ENCODE measurements at places on chromosomes 3 and 15.

GRCh38 chr15:48325400-48325799 is 5.8 kb upstream of the DUT start:
- DNase-seq: no peak

DNA sequence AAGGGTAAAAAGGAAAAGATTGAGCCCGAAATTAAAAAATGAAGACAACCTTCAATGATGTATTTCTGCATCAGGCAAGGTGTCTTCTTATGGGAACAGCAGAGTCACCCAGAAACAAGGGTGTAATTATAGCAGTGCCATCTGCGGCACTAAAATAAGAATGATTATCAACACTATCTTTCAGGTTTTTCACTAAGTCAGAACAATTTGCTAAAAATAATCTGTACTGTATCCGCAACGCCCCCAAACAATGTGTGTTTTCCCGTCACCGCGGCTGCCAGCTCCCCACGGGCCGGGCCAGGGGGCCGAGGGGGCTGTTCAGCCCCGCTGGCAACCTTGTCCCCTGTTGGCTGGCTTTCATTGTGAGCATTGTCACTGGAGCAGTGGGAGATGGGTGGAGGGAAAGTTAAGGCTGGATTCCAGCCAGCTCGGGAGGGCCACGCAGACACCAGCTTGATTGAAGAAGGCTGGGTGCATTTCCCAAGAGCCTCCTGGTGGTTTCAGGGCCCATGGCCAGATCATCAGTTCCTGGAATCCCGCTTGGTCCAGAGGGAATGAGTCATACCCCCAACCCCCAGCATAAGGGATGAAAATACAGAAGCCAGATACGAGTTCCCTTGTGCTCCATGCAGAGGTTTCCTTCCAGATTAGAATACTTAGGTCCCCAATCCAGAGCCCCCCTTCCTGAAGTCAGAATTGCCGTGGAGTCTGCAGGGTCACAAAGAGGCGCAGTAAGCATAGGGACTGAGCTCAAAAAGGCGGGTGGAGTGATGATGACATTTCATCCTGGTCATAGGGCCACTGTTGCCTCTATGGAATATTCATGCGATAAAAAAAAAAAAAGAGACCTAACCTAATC is 90.2 kb upstream of the KLF13 start:
- DNase-seq: peak; percentile 49

DNA sequence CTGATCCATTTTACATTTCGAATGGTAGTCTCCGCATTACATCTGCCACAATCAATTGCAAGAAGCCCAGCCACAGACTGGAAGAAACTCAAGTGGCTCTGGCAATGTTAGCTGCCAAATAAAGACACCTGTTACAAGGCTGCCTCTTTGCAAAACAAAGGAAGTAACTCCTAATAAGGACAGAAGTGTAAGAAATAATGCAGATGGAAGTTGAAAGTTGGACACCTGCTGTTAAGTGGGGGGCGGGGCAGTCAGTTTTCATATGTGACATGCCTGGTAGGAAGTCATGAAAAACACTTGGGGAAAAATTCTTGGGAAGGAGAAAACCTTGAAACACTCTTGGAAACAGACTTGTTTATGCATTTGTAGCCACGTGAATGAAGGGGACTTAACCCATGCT is 54.1 kb upstream of the ATP2C1 start:
- peak; percentile 67 for DNase-seq

DNA sequence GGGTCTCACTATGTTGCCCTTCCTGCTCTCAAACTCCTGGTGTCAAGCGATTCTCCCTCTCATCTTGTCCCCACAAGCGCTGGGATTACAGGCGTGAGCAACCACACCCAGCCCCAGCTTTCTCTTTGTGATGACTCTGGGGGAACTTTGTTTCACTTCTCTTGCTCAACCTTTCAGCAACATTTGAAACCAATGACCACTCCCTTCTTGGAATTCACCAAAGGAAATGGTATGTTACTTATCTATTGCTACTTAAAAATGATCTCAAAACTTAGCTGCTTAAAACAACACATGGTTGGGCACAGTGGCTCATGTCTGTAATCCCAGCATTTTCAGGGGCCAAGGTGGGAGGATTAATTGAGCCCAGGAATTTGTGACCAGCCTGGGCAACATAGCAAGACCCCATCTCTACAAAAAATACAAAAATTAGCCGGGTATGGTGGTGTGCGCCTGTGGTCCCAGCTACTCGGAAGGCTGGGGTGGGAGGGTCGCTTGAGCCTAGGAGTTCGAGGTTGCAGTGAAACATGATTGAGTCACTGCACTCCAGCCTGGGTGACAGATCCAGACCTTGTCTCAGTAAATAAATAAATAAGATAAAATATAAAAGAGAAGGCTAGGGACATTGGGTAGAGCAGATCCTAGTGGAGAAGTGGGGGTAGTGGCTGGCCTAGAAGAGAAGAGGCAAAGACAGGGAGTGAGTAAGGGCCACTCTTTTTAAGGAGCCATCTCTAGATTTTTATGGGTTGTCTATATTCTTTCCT is 10.3 kb upstream of the COPG1 start:
- DNase-seq: no peak

DNA sequence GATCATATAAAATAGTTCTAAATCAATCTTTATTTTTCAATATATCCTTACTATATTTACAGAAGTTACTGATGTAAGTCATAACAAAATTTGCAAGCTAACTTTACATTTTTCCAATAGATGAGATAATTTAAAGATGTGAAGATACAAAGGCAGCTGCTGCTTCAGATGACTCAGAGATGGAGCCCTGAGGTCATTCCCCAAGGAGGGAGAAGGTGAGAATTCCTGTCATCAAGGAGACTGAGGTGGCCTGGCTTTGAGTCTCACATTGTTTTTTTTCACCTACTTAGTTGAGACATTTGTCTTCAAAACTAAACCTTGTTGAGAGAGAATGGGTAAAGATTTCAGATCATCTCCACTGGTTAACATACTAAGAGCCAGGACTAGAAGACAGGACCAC is 3.9 kb upstream of the SAMD7 start:
- no peak for DNase-seq

GRCh38 chr3:69324362-69325025 is 61.4 kb downstream of the FRMD4B start:
- DNase-seq: peak; percentile 16

DNA sequence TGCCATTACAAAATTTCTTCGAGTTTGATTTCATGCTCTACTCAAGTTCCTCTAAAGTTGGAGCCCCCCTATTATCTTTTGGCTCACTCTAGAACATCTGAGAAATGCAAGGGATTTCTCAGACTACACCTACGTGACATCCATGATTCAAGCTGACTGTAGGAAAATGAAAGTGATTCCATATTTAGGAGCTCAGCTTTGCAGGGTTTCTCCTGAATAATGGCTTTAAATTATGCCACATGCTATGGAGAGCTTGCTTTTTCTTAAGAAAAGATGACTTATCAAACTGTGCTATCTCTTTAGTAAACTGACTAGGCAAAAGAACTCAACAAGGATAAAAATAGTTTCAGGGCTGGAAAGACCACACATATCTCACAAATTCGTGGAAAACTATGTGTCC is 292.1 kb downstream of the LSAMP start:
- no peak for DNase-seq

DNA sequence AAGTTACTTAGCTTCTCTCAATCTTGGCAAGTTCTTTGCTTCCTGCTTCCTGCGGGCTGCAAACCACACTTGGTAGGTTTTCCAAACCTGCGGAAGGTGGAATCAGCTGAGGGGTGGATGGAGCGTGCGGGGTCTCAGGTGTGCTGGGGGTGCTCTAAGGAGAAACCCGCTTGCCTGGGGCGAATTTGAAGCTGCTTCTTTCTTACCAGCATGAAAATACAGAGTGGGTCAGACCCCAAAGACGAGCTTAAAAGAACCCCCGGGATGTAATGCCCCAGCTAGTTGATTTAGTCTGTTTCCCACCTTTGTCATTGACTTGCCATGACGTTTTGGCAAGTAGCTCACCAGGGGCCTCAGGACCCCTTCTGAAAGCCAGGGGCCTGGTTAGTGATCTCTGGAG is 28.8 kb upstream of the CORO2B start:
- DNase-seq: no peak

GRCh38 chr15:69275933-69276560 is 22.7 kb upstream of the PAQR5 start:
- no peak for DNase-seq

GRCh38 chr3:173876476-173876875 is 478.9 kb downstream of the NLGN1 start:
- DNase-seq: no peak

DNA sequence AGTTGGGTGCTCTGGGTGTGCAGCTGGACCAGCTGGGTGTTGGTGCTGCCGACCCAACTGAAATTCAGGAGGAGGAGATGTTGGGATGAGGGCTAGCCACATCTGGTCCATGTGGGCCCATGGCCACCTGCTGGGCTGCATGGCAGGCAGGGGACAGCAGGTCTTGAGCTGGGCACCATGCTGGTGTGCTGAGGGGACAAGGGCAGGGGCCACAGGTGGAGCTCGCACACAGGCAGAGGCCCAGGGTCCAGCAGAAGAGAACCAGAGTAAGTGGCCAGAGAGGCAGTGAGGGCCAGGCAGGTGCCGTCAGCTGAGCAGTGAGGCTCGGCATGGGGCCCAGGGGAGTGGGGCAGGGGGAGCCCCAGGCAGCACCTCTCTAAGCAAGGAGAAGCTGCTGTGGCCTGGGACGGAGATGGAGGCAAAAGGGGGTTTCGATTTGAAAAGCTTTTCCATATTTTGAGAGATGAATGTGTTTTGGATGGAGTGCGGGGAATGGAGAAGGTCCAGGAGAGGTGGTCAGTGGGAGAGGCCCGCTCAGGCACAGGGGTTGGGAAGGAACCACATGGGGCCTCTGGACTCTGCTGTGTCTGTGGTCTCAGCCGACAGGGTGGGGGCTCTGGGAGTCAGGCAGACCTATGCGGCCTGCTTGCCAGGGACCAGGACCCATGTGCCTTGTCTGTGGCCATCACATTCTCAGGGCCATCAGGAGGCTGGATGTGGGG is 30.5 kb upstream of the PLXNA1 start:
- DNase-seq: no peak

GRCh38 chr3:124986192-124987143 is 51.9 kb upstream of the MUC13 start:
- DNase-seq: no peak

DNA sequence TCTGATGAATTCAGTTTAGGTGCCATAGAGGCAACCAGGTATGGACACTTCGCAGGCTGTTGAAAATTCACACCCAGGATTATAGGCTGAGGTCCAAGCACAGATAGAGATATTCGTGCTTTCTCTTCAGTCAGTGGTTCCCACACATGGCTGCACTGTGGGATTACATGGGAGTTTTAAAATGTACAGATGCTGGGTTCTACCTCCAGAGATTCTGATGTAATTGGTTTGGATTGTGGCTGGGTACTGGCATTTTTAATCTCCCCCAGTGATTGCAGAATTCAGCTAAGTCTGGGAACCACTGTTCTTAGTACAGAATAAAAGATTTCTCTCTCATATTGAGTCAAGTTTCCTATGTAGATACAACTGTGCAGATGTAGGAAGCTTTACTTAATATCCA is 91.6 kb downstream of the FOXB1 start:
- no peak for DNase-seq

GRCh38 chr15:46525984-46526725 is 891.3 kb downstream of the SQOR start:
- DNase-seq: no peak

GRCh38 chr15:62957130-62957529 is 85.4 kb upstream of the TPM1 start:
- no peak for DNase-seq

DNA sequence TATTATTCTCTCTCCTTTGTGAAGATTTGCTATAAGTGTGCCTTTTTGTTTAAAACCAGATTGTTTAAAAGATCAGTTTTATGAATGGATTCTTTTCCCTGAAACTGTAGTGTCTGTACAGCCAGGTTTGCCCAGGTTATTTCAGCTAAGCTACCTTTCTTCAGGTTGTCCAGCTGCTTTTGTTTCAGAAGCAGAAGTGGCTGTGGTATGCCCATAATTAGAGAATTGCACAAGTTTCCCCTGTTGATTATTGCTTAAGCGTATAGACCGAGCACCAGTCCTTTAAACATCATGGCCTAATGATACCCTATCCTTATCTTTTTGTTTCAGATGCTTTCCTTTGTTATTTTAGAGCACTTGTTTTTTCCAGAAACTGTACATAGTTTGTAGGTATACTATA is 10.2 kb downstream of the ASB7 start:
- no peak for DNase-seq

DNA sequence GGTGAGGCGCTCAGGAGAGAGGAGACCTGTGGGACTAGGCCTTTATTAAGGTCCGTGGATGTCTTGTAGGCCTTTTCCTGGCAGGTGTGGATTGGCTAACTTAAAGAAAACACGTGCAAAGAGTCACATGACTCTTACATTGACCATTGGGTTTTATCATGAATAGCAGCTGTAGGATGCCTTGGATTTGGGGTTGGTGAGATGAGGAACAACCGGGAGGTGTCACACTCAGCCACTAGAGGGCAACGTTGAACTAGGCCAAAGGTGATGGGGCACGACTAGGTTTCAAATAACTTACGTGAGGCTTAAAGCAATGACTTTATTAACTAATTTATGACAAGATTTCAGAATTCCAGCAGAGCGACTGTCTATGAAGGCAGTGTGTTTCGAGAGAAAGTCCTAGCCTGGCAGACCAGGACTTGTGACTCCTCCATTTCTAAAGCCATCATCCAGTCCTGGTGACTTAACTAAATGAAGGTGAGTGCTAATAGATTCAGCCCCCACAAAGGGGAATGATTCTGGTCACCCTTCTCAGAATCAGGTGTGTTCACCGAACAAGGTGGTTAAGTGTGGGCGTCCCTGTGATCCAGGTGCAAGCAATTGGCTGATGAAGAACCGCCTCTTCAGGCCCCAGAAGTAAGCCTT is 345.6 kb downstream of the MCTP2 start:
- peak; percentile 1 for DNase-seq

DNA sequence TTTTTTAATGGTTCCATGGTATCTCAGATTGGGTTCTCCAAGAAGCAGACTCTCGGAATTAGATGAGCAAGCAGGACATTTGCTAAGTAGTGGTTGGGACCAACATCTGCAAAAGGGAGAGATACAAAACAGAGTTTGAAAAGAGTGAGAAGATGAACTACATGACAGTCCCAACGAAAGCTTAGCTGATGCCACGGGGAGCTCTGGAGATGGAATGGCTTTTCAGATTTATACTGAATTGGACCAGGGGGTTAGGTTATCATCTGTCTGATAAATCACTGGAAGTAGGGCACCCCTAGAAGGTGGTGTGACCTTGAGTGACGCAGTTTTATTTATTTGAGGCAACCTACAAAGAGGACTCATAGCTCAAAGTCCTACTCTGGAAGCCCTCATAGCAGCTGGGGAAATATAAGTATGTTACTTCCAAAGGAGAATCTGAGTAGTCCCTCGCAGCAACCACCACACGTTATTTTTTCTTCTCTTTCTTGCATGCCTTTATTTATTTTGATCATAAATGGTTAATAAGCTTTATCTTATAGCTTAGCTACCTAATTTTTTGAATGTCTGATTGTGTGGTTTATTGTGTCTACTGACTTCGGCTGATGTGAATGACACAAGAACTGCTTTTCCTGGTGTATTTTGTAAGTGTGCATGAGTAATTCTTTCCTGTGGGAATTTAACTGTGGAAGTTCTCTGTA is 815.4 kb downstream of the SQOR start:
- no peak for DNase-seq

GRCh38 chr15:45645026-45645980 is 10.5 kb downstream of the SQOR start:
- DNase-seq: no peak

GRCh38 chr3:177602601-177603147 is 405.4 kb upstream of the TBL1XR1 start:
- DNase-seq: peak; percentile 34

- DNase-seq: no peak
Measured at GRCh38 chr3:13827256-13827655, 52.6 kb downstream of the WNT7A start.

- no peak for DNase-seq
Measured at GRCh38 chr3:52391096-52391495, 53.8 kb downstream of the SEMA3G start.

GRCh38 chr3:146507331-146508120 is 36.9 kb downstream of the PLSCR1 start:
- no peak for DNase-seq
